ENCODE measurements at places on chromosomes 3 and 15.

DNA sequence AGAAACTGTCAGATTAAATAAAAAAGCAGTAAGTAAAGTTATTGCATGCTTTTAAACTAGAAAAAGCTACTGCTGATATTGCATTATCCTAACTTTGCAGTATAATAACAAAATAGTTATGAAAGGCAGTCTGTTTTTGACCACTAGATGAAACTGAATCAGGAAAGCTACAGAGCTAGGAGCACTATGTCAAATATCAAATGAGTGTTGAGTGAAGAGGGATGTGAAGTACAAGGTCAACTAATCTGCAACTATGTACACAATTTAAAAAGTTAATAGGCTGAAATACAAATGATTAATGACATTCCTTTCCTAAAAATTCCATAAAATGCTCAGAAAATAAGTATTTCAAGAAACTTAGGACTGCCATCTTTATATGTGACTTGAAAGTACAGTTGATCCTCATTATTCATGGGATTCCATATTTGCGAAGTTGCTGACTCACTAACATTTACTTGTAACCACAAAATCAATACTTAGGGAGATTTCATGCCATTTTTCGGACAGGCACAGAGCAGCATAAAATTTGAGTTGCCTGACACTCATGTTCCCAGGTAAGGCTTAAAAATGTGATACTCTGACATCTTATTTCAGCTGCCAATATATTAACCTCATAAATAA, 34.5 kb downstream of the SLC4A7 start:
- DNase-seq = no peak

DNA sequence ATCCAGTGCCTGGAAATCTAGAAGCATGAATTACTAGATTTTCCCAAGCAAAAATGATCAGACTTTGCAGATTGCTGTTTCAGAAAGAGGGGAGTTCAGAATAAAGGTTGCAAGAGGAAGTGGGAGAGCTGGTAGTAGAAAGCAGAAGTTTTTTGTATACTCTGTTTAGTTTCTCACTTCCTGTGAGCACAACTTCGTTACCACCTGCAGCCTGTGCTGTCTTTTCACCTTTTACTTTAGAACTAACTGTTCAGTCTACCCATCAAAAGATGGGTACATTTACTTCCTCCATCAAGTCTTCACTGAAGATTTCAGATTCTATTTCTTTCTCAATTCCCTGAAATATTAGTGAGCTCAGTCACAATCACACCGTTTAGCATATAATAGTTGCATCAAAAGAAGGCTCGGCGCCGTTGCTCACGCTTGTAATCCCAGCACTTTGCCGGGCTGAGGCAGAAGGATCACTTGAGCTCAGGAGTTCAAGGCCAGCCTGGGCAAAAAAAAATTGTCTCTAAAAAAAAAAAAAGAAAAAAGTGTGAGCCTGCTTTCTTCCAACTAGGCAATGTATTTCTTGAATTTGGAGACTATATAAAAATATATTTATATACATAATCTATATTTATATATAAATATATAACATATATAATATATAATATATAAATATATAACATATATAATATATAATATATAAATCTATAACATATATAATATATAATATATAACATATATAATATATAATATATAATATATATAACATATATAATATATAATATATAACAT, 1.8 kb upstream of the CEP97 start:
- peak; percentile 26 for DNase-seq

GRCh38 chr3:126971891-126972351, 11.0 kb upstream of the PLXNA1 start:
- DNase-seq = no peak

DNA sequence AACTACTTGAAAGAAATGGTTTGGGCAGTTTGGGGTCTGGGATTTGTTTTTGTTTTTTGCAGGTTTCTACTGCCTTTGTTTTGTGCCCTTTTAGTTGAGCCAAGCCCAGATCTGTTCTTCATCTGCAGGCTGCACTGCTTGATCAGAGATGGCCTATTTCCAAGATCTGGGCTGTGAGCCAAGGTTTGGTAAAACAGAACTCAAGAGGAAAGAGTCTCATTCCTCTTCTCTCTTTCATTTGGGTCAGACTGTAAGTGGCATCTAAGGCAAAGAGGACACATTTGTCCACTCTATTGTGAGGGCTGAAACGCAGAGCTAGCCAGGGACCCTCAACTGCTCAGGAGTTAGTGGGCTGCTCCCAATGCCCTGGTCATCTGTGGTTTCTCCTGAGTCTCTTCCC, 104.4 kb upstream of the UBE3A start:
- DNase-seq = no peak

DNA sequence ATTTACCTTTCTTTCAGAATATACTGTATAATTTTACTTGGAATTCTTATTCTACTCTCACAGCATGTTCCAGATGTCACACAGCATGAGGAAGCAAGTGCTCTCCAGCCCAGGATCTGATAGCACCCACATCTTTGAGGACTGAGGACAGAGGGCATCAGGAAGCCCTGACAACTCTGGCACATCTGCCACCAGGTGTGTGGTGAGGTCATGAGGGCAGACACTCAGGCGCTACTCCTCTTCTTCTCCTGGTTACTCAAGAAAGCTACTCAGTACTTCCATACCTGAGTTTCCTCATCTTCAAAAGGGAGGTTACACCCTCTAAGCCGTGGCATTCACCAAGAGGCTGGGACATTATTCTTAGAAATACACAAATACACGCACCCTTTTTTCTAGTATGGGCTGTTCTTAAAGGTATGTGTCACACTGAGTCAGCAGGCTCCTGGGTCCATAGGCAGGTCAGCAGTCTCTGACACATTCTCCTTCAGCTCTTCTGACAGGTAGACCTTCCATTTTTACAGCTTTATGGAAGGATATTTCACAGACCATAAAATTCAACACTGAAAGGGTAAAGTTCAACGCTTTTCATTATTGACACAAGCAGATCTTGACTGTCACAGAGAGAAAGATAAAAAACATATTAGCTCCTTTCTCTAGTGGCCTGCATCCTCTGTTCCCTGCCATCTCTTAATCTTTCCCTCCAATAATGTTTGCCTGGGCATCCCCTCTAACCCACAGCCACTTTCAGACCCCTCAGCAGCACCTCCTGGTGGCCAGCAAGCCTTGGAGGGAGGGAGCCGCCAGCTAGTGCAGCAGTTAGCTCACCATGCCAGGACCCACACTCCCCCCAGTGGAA, 103.2 kb upstream of the TJP1 start:
- DNase-seq = no peak

GRCh38 chr3:12833222-12834161, 7.9 kb downstream of the RPL32 start:
- DNase-seq = no peak

DNA sequence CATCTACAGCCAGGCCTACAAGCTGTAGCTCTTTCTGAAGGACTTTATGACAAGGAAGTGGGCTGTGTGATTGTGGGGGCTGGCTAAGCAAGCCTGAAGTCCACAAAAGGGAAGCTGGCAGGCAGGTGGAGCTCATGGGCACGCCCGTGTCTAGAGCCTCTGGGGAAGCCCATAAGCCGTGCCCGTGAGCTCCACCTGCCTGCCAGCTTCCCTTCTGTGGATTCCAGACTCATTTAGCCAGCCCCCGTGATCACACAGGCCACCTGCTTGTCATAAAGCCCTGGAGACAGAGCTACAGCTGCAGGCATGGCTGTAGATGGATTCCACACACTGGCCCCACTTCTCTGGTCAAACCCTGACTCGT, 15.2 kb downstream of the EFCC1 start:
- peak; percentile 54 for DNase-seq

DNA sequence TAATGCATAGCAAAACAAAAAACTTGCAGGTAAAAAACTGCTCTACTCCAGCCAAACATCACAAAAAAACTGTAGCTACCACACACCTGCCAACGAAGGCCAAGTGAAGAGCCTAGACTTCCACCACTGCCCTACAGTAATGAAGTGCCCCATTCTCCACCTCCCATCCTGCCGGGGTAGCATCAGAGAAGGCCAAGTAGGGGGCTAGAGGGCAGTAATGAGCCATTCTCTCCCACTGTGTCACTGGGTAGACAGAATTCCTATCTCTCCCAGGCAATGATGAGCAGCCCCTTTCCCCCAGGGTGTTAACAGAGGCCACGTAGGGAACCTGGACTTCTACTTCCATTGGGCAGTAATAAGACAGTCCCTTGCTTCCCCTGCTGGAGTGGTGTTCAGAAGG, 9.5 kb downstream of the SEC22C start:
- DNase-seq = peak; percentile 18

DNA sequence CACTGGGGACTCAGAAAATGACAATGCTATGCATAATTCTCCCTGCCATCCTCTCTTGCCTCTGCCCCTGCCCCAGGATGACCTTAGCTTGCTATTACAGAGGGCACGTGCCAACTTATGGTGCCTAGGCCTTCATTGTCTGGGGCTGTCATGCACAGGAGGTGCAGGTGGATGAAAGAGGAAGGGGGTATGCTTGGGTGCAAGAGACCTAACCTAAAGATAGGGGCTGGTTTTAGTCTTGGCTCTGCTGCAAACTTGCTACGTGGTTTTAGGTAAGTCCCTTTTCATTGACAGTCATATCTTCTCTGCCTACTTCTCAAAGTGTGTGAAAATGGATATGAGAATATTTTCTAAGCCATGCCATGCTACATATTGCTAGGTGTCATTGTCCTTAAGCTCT, 161.3 kb downstream of the EPHB1 start:
- DNase-seq = no peak

DNA sequence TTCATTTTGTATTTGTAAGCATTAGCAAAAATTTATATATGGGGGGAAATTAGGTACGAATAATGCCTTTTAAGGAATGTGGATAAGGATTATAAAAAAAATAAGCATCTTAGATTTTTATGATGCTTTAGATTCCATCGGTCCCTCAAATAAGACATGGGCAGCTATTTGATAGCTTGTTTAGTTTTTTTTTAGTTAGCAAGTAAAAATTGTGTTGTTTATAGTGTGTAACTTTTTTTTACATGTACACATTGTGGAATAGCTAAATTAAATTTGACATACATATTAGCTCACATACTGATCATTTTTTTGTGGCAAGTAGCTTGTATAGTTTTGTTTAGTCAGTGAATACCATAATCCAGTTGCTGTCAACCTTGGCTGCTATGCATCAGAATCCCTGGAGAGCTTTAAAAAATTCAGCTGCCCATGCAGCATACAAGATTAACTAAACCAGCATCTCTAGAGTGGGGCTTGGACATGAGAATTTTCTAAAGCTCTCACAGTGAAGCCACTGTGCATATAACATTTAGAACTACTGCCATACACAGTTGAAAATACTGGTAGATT, 53.9 kb downstream of the TMOD3 start:
- DNase-seq = no peak

GRCh38 chr3:99783011-99783573, 34.6 kb upstream of the CMSS1 start:
- DNase-seq = no peak

GRCh38 chr3:56916716-56917360, 115.1 kb upstream of the ARHGEF3 start:
- DNase-seq = no peak

DNA sequence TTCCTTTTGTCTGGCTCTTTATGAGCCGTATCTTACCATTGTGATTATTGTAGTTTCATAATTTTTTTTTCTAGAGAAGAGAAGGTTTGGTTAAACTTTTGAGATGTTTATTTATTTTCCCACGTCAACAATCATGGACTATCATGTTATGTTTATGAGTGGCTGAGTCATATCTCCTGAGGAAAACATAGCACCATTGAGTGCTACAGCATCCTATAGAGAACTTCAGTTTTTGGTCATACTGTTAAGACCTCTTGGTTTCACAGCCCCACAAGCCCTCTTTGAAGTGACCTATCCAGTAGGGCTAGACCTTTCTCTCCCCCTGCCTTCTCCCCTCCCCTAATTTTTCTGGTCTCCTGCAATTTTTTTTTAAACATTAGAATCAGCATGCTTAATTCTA, 20.8 kb downstream of the PIK3CA start:
- DNase-seq = no peak

DNA sequence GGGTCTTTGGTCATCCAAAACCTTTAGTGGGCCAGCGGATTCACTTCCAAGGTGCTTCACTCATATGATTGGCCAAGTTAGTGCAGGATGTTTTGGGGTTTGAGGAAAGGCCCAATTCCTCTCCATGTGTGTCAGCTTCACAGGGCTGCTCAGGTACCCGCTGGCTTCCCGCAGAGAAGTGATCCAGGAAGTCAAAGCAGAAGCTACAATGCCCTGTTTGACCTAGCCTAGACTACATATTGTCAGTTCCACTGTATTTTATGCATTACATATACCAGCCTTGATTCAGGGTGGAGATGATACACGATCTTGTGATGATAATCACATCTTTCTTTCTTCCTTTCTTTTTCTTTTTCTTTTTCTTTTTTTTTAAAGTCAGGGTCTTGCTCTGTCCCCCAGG, 32.1 kb downstream of the PDE8A start:
- no peak for DNase-seq

DNA sequence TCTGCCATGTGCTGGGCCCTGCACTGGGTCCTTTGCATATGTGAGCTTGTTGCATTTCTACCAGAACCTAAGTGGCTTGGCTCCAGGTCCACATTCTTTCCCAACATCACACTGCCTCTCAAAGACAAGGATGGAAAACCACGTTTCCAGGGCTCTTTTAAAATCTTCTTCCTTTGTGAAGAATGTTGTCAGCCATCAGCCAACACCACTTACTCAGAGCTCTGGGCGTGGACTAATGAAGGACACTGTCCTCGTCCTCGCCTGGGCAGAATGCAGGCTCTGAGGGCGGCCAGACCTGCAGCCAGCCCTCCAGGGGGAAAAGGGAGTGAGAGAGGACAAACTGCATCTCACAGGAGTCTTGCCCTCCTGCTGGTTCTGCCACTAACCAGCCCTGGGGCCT, 49.7 kb downstream of the MAGEF1 start:
- no peak for DNase-seq

DNA sequence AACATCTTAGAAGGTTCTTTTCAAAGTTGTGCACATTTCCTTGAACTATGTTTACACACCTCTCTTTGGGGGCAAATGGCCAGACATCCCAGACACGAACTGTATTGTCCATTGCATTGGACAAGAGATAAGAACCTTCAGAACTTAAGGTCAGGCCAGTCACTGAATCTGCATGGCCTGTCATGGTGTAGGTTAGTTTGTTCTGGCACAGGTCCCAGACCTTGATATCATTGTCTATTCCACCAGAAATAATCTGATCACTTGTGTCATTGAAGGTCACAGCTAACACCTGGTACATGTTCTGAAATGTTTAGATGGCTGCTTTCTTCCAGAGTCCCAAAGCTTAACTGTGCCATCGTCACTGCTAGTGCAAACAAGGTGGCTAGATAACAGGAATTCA, 55.7 kb downstream of the KCNAB1 start:
- DNase-seq = no peak

GRCh38 chr15:58770519-58770856, 614 bp upstream of the MINDY2 start:
- DNase-seq = peak; percentile 61

- no peak for DNase-seq
Measured at GRCh38 chr3:124372775-124373174, 357.5 kb upstream of the UMPS start.

All from CD4-positive, alpha-beta memory T cell (primary cell).